Pulmonary artery endothelial cell (primary cell): ENCODE measurements at places on chromosomes 16 and 17. TPM values are rescaled to one million over a fixed set of nuclear protein-coding genes. Genes with fewer than 3 reads are reported as not detected.

Gene RNF135
- total RNA-seq: 7.3 and 8.7 TPM in 2 replicates

Gene PLA2G10
- not detected in 2 replicates for total RNA-seq

Gene BRICD5
- 1.1 and 6.5 TPM in 2 replicates for total RNA-seq

Gene TSPOAP1
- not detected in 2 replicates for total RNA-seq

Gene ADCY9
- total RNA-seq: 6.3 and 14.5 TPM in 2 replicates

Gene C1QL1
- total RNA-seq: 0.11 and 0.20 TPM in 2 replicates

- DNase-seq: peak; percentile 49
Observed at GRCh38 chr17:76452660-76453430, at the start of gene UBE2O. Gene UBE2O, minus strand, starts transcription at chr17:76453152. Its CDS starts 11 bp downstream, at chr17:76453141.

- DNase-seq: no peak
Observed at GRCh38 chr16:10539236-10539635, 41.2 kb downstream of the EMP2 start.

- no peak for DNase-seq
Observed at GRCh38 chr17:70560471-70560870, 391.1 kb downstream of the KCNJ2 start.

DNA sequence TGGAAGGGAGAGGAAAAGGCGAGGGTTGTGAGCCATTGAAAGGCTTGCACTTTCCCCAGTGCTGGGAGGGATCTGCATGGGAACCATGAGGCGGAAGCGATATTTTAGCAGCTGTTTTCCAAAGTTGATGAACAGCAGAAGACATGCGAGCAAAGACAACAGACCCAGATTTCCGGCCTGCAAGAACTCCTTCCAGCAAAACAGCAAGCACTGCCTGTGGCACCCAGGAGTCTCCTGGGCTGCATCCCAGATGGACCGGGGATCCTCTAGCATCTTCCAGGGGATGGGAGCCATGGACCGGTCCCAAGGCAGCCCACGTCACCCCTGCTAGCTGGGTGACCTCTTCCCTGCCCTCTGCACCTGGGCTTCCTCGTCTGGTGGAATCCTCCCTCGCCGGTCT is 162.8 kb downstream of the IRF8 start:
- DNase-seq: no peak

GRCh38 chr16:82133798-82134197 is 36.2 kb downstream of the MPHOSPH6 start:
- DNase-seq: no peak

GRCh38 chr17:16406742-16407674 is 8.4 kb upstream of the TRPV2 start:
- no peak for DNase-seq

DNA sequence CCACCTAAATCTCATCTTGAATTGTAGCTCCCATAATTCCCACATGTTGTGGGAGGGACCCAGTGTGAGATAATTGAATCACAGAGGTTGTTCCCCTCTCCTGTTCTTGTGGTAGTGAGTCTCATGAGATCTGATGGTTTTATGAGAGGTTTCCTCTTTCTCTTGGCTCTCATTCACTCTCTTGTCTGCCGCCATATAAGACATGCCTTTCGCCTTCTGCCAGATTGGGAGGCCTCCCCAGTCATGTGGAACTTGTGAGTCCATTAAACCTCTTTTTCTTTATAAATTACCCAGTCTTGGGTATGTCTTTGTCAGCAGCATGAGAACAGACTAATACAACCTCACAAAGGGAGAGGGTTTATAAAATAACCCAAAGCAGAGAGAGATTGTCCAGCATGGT is 367.4 kb downstream of the SNX29 start:
- DNase-seq: no peak

DNA sequence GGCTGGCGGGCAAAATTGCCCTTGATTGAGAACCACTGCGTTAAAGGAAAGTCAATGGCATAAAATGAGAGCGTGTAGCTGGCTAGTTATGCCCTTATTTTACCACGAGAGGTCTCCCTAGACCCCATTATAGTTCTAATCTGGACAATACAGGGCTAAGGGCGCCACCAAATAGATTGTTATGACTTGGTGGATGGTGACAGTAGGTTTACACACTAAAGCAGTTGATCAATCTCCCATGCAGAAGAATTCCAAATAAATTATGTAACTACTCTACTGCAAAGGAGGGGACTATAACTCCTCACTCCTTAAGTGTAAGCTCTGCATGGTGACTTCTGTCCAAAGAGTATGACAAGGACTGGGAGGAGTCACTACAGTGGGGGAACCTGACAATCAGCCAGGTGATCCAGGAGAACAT is 20.4 kb upstream of the YPEL2 start:
- peak; percentile 36 for DNase-seq

DNA sequence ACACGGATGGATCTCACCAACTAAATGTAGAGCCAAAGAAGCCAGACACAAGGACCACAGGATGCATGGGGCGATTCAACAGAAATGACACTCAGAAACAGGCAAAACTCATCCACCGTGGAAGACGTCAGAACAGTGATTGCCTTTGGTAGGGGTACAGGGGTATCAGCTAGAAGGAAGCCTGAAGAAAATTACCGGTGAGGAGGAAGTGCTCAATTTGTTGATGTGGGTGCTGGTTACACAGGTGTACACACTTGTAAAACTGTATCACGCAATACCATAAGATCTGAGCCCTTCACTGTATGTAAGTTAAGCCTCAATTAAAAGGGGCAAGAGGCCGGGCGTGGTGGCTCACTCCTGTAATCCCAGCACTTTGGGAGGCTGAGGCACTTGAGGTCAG is 226.1 kb downstream of the C16orf78 start:
- DNase-seq: no peak
